ENCODE measurements at places on chromosomes 7 and 10.

DNA sequence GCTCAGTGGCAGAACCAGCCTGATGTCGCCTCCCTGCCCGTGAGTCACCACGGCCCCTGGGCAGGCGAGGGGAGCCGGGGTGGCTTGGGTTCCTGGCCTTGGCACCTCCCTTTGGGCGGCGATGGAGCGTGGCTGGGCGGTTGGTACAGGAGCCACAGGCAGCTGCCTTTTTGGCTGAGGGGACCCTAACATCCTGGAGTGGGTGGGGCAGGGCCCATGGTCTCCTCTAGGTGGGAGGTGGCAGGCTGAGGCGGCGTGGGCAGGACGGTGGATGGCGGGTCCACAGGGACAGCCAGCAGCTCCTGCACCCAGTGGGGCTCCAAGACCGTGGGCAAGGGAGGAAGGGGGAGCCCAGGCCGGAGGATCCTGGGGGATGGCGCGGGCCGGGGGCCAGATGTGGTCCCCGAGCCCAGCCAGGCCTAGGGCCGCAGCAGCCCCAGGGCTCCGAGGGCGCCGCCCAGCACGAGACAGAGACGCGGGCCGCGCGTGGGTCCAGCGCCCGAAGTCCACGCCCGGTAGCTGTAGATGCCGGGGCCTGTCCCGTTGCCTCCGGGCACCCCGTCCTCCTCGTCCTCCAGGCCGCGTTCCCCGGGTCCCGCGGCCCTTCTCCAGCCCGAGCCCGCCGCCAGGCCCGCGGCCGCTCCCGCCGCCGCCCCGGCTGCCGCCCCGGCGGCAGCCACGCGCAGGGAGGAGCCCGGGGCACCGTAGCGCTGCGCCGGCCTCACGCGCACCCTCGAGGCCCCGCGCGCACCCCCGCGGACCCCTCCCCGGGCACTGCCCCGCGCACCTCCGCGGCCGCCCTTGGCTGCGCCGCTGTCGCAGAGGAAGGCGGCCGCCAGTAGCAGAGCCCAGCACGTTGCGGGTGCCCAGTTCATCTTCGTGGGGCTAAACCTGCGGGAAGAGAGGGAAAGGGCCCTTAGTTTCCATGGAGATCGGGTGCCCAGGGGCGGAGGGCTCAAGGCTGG lies 1.3 kb downstream of the SPRN start:
- DNase-seq = no peak

- DNase-seq = no peak
Observed at GRCh38 chr10:23157239-23157681, 34.9 kb upstream of the PTF1A start.

DNA sequence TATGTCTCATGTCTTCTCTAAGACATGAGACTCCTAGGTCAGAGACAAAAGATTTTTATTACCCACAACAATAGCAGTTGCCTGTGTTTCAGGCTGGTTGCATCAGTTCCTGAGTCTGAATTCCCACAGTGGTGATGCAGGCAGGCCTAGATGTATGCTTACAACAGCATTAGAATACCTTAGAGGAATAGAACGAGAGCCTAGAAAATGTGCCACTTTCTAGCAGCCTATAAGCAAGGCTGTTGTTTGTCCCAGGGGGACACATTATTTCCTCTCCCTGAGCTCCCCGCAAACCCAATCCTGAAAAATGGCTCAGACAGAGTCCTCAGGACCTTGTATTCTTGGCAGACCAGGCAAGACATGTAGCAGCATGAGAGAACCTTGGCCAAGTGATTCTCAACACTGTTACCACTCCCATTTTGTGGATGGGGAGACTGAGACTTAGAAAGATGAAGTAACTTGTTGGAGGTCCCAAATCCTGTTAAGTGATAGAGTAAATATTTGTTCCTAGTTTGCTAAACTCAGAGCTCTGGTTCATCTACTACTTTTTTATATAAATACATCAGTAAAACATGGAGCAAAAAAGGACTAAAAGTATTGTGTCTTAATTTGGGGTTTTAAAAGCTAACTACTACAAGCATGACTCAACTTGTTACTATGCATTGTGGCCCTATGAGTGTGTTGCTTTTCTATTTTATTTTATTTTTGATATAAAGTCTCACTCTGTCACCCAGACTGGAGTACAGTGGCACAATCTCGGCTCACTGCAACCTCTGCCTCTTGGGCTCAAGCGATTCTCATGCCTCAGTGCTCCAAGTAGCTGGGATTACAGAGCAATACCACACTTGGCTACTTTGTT lies 14.2 kb downstream of the VTI1A start:
- DNase-seq = no peak

- no peak for DNase-seq
Observed at GRCh38 chr10:10092581-10092980, 925.1 kb upstream of the CELF2 start.

- no peak for DNase-seq
Observed at GRCh38 chr7:119026391-119026790, 801.9 kb downstream of the ANKRD7 start.

DNA sequence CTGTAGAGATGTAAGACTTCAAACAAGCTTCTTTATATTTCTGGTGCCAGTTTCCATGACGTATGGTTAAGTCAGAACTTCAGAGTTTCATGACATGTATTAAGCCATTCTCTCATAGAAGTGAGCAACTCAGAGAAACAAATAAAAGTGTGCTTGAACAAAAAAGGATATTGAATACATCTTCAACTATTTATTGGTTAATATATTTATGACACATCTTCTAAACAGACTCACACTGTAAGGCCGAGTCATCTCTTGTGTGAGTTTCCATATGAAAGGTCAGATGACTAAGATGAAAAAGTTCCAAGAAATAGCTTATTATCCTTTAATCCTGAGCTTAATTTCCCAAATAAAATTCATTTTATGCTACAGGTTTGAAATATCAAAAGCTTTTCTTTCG lies 105.5 kb upstream of the CSTF2T start:
- DNase-seq = no peak

- no peak for DNase-seq
Observed at GRCh38 chr7:30147223-30147622, 12.4 kb downstream of the MTURN start.

DNA sequence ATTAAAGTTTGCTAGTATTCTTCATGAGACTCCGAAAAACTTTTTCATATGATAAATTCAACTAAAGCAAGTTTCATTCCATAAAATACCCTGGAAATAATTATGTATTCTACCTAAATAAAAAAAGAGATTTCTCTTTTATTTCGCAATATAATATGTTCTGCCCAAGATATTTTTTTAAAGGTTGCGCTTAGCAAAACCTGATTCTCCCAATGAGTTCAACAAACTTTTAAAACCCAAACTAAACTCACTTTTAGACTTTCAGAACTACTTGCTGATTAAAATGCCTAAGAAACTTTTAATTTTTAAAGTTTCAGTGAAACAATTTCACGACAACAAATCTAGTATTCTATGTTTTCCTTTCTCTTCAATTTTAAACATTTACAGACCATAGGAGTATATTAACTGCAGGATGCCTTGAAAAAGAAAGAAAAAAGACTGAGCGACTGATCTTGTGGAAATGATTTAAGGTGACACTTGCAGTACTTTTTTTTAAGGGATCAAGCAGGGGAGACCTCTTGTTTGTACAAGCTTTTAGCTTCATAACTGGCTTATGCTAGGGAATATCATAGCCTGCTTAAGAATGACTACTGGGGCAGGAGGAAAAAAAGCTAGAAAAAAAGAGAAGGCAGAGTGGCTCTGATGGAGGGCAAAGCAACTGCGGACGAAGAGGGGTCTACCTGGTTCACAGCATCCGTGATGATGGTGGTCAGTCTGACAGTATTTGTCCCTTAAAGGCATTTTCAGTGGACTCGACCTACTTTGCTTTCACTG lies 1.5 kb downstream of the ZNF800 start:
- no peak for DNase-seq

DNA sequence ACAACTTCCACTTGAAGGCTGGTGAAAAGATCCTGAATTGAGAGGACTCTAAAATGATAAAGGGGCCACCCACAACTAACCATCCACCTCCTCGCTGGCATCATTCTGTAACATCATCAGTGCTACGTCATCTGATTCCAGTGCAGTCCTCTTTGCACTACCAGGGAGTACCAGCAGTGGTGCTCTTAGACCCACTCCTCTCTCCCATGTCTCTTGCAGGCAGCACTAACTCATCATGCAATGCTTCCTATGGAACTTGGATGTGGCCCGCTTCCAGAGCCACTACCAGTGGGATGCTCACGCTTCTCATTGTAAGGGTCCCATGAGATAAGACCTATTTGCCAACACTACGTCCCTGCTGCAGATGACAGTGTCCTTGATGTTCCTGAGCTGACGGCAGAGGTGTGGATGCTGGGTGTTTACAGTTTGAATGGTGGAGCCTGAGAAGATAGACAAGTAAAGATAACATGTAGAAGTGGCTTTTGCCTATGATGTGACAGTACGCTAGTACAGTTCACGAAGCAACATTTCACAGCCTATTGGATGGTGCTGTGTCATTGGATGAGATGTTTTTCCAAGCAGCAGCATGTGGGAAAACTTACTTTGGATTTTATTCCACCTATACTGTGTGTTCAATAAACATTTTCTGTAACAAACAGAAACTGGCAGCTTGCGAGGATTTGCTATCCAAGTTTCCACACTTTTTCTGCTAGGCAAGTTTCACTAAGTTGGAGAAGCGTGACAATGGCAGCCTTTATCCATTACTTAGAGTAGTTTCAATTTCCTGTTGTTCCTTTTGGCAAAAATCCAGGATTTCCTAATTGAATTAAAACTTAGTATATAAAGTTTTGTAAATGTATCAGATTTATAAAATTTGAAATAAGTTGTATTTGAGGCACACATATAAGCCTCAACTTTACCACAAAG lies 35.8 kb upstream of the COBL start:
- DNase-seq = no peak

GRCh38 chr10:71082960-71083715 lies 129.2 kb upstream of the UNC5B start:
- no peak for DNase-seq

DNA sequence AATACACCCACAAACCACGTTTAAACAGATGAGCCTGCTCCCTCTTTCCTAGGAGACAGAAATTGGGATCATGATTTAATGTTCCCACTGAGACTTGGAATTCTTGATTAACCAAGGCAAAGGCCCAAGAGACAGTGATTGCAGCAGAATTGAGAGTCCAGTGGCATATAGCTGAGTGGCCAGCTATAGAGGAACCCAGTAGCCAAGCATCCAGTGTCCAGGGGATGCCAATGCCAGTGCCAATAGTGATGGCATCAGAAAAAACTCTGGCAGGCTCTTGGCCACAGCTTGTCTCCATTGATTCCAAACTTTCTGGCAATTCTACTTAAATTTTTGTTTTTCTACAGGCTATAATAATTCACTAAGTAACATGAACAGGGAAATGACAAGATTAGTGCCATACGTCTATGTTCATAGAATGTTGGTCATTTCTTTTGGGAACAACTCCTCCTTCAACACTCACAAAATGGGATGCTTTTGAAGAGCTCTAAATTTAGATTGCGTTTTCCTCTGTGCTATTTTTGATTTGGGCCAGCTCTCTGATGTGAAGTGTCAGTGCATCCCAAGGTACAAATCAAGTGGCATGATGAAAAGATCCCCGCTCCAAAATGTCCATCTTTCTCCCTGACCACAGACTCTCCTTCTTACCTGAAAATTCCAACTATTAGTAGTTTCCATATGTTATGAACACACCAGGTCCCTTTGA lies 83.1 kb upstream of the A1CF start:
- no peak for DNase-seq

- DNase-seq = no peak
Observed at GRCh38 chr7:134450294-134451000, 8.5 kb downstream of the AKR1B1 start.

- no peak for DNase-seq
Observed at GRCh38 chr7:68752485-68753178, 845.6 kb upstream of the AUTS2 start.

GRCh38 chr10:24944512-24945255 lies 7.7 kb downstream of the PRTFDC1 start:
- no peak for DNase-seq
